Mesenchymal stem cell (in vitro differentiated cells and primary cell): ENCODE measurements at places on chromosomes 7 and 10.
A peak's percentile ranks its signal among the peaks of the same experiment; 100 is the strongest.

- peak; percentile 32 for DNase-seq
These were observed 185.4 kb downstream of the KMT2E start for GRCh38 chr7:105199386-105199785.

- DNase-seq: no peak
These were observed 115.8 kb upstream of the SEC61G start for GRCh38 chr7:54874804-54875203.

DNA sequence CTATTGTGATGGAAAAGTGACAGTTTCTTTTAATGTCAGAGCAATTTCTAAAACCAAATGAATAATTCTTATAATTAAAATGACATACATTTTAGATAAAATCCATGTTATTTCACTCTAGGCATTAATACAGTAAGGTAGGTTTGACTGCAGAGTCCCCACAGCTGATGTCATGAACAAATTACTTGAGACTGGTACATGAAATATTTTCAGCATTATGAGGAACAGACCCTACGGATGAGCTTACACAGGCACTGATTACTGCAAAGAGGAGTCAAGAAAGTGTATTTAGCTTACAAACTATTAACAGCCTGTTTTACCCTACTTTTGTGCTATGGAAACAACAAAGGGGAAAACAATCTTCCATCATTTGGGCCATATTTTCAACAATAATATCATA is 8.9 kb downstream of the COL1A2 start:
- no peak for DNase-seq

DNA sequence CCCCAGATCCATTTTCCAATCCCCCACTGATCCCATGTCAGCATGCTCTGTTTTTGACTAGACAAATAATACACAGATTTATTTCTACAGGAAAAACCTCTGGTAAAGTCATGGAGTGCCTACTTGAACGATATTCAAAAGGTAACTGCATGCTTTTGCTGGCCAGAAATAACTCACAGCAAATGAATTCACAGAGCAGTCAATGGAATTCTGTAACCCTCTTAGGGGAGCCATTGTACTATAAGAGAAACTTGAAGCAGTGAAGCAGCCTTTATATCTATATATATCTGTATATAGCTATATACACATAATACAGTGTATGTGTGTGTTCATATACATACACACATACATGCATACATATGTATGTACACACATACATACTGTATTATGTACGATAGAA is 29.0 kb upstream of the MEOX2 start:
- DNase-seq: no peak

GRCh38 chr7:27100694-27101170 is 1.8 kb downstream of the HOXA2 start:
- no peak for DNase-seq

GRCh38 chr10:11325817-11326216 is 285.6 kb downstream of the USP6NL start:
- peak; percentile 79 for DNase-seq

DNA sequence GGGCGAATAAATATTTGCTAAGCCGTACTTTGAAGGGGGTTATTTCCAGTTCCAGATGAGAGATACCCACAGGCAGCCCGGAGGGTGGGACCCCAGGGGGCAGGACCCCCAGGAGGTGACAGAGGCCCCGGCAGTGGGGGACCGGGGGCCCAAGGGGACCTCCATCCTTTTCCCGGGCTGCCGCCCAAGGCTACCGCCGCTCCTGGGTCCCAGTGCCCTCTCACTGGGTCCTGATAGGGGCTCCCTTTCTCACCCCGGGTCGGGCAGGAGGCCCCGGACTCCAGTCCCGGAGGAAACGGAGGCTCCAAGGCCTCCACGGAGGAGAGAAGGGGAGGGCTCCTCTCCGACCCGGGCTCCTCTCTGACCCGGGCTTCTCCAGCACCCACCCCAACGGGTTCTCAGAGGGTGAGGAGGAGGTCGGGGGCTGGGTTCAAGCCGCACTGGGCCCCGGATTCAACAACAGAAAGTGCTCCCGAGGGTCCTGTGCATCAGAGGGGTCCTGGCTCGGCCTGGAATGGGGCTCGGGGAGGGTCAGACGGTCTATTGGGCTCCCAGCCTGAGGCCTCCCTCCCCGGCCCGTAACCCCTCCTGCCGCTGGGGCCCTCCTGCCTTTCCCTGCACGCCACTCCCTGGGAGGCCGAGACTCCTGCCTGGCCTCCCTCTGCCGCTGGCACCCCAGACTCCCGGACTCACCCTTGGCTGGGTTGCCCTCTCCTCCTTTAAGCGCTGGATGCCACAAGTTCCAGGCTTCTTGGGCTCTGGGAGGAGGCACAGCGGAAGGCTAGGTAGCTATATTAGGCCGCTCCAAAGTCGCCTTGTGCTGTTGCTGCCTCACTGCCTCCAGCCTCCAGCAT is 62.5 kb downstream of the ZNF37A start:
- DNase-seq: no peak

DNA sequence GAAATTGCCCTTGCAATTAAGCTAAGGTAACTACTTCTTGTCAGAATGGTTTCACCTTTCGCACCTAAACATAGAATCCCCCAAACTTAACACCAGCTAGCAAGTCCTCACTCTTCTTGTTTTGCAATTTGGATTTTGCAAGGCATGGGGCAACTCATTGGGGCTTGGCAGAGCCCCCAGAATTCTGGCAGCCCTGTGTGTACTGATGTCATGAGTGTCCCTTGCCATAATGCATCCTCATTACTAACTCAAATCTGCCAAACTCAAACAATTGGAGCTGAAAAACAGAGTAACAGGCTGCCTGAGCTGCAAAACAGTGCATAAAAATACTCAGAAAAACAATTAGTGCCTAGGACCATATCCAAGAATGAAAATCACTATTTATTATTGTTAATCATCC is 7.9 kb upstream of the XPNPEP1 start:
- no peak for DNase-seq

DNA sequence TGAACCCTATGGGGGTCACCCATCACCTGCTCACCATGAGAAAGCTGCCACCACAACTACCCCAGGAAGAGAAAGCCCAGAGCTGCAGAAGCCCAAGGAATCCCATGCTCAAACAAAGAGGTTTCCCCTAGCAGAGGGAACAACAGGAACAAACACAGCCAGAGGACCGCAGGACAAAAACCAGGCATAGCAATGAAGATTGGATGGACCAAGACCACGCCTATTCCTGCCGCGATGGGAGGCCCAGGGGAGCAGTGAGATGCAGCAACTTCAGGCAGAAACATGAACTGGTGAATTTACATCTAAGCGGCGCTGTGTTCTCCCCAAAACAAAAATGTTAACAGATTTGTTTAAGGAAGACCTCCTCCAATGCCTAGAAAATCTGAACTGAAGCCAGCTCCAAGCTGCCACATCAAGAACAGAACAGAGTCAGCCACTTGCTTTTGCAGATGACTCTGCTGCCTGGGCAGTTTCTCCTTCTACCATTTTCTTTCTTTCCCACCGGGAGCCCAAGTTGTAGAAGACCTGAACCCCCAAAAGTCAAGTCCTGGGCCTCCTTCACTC is 134.2 kb upstream of the NEBL start:
- no peak for DNase-seq

DNA sequence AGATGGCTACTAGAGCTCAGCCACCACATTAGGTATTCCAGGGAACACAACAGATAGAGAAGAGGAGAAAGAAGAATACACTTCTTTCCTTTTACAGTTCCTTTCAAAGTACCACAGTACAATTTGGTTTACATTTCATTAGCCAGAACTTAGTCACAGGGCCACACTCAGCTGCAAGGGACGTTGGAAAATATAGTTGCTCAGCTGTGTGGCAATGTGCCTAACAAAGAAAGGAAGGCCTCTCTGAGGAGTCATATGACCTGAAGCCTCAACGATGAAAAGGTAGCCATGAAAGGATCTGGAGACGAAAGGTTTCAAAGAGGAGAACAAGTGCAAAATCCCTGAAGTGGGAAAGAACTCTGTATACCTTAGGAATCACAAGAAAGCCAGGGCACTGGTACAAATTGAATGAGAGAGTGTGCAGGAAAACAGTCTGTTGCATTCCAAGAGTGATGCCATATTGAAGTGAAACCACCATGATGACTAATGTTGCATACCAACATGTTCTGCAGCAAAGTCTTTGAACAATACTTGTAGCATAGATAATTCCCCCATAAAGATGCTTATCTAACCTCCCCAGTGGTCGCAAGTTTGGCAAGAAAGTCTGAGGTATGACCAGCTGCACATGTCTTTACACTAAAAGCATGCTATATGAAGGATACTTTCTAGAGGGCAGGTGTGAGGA is 278.9 kb downstream of the HPSE2 start:
- peak; percentile 86 for DNase-seq

GRCh38 chr7:139603282-139603681 is 79.8 kb downstream of the CLEC2L start:
- DNase-seq: no peak

- peak; percentile 59 for DNase-seq
These were observed 309.7 kb downstream of the CSTF2T start for GRCh38 chr10:51389415-51390321.

GRCh38 chr7:37730501-37730900 is 46.9 kb downstream of the GPR141 start:
- no peak for DNase-seq
